Glutamatergic neuron (in vitro differentiated cells): ENCODE measurements at places on chromosomes 3 and 15.

DNA sequence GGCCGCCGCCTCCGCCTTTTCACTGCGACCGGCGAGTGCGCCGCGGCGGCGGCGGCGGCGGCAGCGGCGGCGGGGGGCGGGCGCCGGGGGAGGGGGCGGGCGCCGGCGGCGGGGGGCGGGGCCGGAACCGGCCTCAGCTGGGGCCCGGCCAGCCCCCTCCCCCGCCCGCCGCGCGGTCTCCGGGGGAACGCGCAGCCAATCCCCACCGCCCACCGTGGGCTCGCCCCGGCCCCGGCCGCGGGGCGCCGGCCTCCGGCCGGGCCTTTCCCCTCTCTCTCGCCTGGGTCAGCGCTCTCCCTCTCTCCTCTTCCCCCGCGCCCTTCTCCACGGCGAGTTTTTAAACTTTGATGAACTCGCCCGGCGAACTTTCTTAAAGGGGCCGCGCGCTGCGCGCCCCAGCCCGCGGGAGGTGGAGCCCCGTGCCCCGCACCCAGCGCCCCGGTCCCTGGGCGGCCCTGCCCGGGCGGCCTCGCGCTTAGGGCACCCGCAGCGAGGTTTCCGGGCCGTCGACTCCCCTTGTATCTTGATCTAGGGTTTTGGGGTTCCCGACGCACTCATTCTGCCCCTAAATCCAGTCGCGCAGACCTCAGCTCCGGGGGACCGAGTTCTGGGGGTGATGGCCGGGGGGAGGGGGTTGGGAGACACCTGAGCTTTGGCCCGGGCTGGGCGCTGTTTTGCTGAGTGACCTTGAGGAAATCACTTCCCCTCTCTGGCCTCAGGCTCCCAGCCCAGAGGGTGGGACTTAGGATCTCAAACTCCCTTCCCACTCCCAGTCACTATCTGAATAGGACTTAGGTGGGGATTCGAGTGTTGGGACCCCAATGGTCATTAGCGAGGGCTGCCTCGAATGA, at the start of gene RBPMS2:
RBPMS2 (minus strand) TSS at position 39 of the 851 bp plus-strand sequence. CDS start 270 bp downstream, outside the sequence.
- H3K4me3 ChIP-seq: peak within 1 kb of the TSS; percentile 82
- H3K4me1 ChIP-seq: no peaks in the 10 kb centered on the region
- no peak for DNase-seq
- no peaks in the 10 kb centered on the region for H3K36me3 ChIP-seq
- H3K27me3 ChIP-seq: peaks cover 14% of the 10 kb centered on the region
- no peak within 1 kb of the TSS for H3K27ac ChIP-seq

- H3K27ac ChIP-seq: no peak overlapping the region
- DNase-seq: no peak
These were observed 234.3 kb downstream of the SQOR start for GRCh38 chr15:45869034-45869668.

DNA sequence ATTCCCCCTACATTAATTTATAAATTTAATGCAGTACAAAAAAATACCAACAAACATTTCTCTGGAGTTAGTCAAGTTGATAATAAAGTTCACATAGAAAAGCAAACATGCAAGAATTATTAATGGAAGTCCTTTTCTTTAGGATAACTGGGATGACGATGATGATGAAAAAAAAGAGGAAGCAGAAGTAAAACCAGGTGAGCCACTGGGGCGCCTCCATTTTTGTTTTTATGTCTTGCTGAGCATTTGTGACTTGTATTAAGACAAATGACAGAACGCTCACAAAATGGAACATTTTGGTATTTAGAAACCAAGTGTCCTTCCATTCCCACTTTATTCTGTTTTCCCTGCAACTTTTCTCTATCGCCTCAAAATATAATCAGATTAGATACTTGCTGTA, 13.8 kb downstream of the EIF3J start:
- H3K4me1 ChIP-seq: no peaks in the 10 kb centered on the region
- no peaks in the 10 kb centered on the region for H3K36me3 ChIP-seq
- H3K27ac ChIP-seq: no peak overlapping the region
- H3K27me3 ChIP-seq: peaks cover 2% of the 10 kb centered on the region
- no peak for DNase-seq

GRCh38 chr3:9932843-9933560, 632 bp upstream of the CRELD1 start:
- H3K27me3 ChIP-seq: peaks cover 5% of the 10 kb centered on the region
- H3K36me3 ChIP-seq: no peaks in the 10 kb centered on the region
- DNase-seq: peak; percentile 83
